ENCODE measurements at places on chromosomes 11 and 22.

DNA sequence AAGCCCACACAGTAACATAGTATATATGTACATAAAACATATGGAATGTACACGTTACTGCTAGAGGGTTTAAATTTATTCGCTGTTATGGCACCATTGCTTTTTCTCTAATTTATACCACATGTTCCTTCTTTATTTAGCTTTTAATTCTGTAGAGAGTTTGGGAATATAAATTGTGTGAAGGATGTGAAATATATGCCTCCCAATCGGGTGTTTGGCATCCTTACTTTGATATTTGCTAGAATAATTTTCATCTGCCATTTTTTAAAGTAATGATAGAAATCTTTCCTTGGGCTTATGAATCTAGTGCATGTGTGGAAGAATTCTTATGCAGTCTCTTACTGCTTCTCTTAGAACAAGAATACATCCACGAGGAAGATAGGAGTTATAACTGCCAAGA is 509.8 kb upstream of the RAG2 start:
- DNase-seq, result no peak

GRCh38 chr11:92070026-92070889 is 154.4 kb upstream of the FAT3 start:
- DNase-seq, result peak; percentile 23

DNA sequence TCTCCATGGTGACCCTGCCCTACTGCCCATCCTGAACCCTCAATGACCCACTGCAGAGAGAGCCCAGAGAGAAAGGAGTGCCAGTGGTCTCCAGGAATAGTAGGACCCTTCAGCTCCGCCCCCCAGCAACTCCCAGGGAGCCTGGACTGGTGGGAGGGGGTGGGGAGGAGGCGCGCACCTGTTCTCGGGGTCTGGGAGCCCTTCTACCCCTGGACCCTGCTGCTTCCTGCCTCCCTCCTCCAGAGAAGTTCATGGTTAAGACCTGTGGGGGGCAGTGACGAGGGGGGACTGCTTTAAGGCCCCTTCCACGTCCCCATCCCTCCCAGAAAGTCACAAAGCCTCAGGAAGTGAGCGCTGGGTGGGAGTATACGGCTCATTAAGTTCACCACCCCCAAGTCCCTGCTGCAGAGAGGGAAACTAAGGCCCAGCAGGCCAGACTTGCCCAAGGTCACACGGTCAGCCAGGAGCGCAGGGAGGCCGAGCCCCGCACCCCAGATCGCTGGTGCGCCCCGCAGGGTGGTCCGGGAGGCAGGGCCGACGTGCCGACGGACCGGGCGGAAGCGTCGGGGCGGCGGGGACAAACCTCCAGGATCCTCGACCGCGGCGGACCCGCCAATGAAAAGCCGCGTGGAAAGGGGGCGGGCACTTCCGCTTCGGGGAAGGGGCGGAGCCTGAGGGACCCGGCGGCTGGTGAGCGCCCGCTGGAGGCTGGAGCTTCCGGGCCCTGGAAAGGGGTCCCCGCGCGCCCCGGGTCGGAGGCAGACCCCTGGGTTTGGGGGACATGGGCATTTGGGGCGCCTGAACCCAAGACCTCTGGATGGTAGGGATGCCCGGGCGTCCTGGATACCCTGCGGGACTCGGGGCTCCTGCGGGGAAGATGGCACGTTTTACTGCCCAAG is at the start of the genes NUDT22 and TRPT1:
Gene NUDT22 (plus strand): TSS at position 667 of the 899 bp plus-strand sequence. CDS start 379 bp downstream, outside the sequence.
Gene TRPT1 (minus strand): TSS at position 579 of the 899 bp plus-strand sequence. CDS start 326 bp downstream, at position 253.
- peak; percentile 96 for DNase-seq

DNA sequence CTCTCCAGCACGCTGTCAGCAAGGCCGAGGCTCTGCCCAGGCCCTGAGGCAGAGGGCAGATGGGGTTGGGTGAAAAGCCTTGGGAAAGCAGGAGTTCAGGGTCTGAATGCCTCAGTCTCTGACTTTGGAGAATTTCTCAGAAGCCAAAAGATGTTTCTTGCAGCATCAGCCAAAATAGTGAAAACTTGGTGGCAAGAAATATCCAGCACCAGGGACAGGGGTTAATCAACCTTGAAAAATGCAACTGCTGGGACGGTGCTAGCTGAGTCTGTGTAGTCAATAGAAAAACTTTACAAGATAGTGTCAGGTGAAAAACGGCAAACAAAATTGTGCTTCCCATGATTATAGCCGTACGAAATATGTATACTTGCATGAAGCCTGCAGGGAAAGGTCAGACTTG is 1.4 kb upstream of the ABCC8 start:
- no peak for DNase-seq

GRCh38 chr11:364991-365725 is 4.1 kb upstream of the B4GALNT4 start:
- DNase-seq, result no peak

GRCh38 chr11:107683061-107683460 is 28.8 kb downstream of the SLN start:
- no peak for DNase-seq

DNA sequence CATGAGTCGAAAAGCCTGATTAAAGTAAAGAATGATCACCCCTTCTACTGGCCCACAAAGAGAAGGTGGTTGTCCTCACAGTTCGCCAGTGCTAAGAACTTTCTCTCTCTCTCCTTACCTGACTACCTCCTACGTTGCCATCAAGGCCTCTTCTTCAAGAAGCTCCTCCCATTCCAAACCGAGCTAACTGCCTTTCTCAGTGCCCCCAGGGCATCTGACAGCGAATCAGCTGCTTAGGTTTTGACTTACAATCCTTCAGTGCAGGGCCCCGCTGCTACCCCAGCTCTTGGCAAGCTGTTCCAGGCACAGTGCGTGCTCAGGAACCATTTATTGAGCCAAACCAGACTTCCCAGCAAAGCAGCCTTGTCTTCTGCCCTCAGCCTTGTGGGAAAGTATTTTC is 5.8 kb downstream of the VSTM5 start:
- DNase-seq, result no peak

DNA sequence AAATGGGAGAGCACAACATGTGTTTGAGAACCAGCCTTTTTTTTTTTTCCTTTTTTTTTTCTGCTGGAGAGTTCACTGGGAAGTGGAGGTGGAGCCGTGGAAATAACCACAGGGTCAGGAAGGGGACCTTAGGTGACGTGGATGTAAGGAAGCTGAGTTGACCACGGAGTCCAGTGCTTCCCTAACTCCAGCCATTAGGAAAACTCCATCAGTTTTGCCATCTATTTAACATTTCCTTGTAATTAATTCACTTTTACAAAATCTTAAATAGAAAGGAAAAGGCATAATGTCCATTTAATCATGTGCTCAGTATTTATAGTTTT is 2.0 kb upstream of the CDK2AP2 start:
- no peak for DNase-seq

GRCh38 chr22:45217806-45218205 is 22.9 kb downstream of the KIAA0930 start:
- no peak for DNase-seq

GRCh38 chr22:34036931-34037330 is 116.7 kb upstream of the LARGE1 start:
- no peak for DNase-seq

DNA sequence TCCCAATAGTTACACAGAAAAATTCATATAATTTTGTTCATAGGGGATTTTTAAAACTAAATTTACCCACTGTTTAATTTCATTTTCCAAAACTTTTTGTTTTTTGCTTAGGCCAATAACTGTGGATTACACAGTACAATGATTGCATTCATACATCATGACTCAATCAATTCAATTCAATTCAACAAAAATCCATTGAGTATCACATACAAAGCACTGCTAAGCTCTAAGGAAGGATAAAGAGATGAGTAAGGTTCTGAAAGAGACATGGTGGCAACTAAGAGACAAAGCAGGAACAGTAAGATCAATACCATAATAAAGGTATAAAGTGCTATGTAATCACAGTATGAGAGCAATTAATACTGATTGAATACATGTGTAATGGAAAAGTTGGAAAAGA is 9.4 kb upstream of the LAYN start:
- peak; percentile 35 for DNase-seq

DNA sequence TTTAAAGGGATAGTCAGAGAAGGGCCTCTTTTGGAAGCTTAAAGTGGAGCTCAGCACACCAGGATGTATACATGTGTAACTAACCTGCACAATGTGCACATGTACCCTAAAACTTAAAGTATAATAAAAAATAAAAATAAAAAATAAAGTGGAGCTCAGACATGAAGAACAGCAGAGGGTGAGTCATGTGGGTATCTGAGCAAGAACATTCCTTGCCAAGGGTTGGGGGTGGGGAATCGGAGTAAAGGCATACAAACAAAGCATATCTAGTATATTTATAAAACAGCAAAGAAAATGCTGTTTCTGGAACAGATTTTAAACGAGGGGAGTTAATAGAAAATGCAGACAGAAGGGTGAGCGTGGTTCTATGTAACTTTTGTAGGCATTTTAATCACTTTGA is 562.6 kb upstream of the ANO3 start:
- DNase-seq, result no peak

DNA sequence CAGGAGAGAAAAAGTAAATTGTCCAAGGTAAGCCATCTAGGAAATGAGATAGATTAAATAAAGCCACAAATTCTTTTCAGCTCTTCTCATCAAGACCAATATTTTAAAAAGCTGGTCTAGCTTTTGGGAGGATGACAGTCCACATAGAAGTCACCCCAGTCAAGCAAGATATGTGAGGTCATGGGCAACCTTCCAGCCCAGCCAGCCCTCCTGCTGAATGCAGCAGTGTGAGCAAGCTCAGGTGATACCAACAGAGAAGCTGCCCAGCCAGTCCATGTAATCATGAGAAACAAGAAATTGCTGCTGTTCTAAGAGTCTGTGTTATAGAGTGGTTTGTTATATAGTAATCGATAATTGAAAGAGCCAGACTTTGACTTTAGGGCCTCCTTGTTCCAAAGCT is 28.7 kb downstream of the KCNE3 start:
- DNase-seq, result no peak

DNA sequence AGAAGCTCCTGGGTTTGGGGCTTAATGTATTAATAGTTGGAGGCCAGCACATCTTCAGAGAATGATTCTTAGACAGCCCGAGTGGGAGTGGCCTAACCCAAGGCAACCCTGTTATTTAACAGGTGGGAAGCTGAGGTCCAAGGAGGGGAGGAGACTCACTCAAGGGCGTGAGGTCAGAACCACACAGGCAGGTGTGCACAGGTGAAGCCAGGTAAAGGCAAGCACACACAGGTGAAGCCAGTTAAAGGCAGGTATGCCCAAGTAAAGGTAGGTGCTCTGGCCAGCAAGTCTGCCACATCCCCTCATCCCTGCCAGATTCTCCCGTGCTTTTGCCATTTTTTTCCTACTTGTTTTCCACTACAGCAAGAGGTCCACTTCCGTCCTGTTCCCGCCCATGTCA is 2.9 kb upstream of the SHANK2 start:
- DNase-seq, result no peak

DNA sequence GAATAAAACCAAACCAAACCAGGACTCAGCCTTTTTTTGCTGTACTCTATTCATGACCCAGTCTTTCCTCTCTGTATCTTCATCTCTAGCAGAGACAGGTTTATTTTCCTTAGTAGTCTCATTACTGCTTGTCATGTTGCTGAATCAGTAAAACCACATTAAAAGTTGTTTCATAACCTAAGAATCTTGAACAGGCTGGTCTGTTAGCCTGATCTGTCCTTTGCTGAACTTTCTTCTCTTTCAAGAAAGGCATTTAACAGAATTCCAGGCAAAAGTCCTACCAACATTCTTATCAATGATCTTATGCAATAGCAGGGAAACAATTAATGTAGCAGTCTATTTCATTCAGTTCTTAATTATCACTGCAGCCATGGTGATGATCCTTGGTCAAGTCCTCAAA is 197.7 kb downstream of the CASP12 start:
- no peak for DNase-seq

DNA sequence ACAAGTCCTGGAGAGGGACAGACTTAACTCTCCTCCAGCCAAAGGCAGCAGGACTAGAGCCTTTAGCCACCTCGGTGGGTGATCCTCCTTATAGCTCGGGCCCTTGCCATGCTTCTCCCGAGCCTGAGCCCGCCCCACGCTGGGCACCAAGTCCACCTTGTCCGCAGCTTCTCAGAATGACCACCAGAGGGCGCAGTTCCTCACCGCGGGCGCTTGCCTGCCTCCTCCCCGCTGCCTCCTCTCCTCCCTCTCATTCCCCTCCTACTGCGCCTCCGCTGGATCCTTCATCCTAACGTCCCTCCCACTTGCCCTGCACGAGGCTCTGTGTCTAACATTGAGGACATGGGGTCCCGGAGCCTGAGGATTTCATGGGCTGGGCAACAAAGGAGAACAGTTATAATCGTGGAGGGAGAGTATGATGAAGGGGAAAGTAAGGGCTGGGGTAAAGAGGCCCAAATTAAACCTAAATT is 11.3 kb upstream of the MOGAT2 start:
- peak; percentile 93 for DNase-seq

- DNase-seq, result no peak
Measured at GRCh38 chr11:44840521-44841251, 110.0 kb downstream of the TP53I11 start.

GRCh38 chr11:21401496-21401895 is 732.1 kb downstream of the NELL1 start:
- DNase-seq, result no peak

DNA sequence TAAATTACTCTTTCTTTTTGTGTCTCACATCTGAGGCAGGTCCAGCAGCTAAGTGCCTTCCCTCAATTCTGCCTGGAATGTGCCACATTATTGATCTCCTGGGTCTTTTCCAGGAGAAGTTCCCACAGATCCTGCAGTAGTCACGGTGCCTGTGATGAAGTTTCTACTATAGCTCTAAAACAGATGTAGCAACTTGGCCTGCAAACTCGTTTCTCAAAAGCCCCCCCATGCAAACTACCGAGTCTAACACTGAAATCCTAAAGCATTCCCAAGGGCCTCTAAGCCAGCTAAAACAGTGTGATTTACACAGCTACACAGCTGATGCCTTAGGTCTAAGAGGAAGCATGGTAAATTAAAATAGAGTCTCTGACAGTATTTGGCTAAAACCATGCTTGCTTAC is 54.3 kb downstream of the DDI1 start:
- peak; percentile 5 for DNase-seq

GRCh38 chr11:14643697-14644225 is at the start of gene PDE3B:
PDE3B (plus strand) TSS chr11:14643804; CDS start chr11:14644076, 272 bp downstream.
- peak; percentile 75 for DNase-seq

DNA sequence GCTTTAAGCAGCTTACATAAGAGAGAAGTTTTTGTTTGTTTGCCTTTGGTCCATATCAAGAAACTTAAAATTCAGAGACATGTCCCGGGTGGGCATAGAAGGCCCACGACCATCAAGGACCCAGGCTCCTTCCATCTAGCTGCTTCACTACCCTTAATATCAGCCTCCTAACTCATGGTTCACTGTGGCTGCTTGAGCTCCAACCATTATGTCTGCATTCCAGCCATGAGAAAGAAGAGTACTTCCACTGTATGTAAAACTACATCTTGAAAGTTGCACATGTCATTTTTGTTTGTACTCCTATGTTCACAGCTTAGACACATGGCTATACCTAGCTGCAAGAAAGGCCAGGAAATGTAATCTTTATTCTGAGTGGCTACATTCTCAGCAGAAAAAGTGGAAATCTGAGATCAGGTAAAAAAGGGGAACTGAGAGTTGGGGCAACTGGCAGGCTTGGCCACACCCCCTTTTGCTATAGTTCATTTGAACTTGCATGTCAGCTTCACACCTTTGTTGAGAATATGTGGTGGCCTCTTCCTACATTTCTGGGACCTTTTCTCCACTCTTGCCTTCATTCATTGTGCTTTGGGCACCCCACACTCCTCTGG is 81.3 kb upstream of the TP53I11 start:
- DNase-seq, result no peak

- DNase-seq, result no peak
Measured at GRCh38 chr11:6124245-6124644, 16.8 kb downstream of the OR56B4 start.
